H1 (cell line): ENCODE measurements at places on chromosomes 12 and 14. TPM values are rescaled to one million over a fixed set of nuclear protein-coding genes. Genes with fewer than 3 reads are reported as not detected.

DNA sequence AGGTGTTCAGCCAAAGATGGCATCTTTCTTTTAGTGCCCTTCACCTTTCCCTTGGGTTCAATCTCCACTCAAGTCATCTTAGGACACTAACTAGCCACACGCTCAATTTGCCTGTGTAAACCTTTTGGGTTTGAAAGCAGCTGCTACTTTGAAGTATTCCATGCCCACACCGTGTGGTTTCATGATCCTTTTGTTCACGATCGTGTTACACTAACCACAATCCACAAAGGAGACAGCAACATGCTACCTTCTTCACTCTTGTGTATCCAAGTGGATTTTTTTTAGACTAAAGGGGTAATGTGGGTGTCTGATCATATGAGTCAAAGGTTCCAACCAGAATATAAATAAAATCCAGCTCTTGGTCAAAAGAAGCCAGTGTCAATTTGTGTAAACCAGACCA is 122.7 kb upstream of the FAR2 start:
- DNase-seq, result no peak

- DNase-seq, result no peak
Measured at GRCh38 chr14:104927432-104927816, 2.7 kb downstream of the PLD4 start.

GRCh38 chr12:64560396-64561301 is 49.6 kb upstream of the RASSF3 start:
- DNase-seq, result peak; percentile 46

- DNase-seq, result no peak
Measured at GRCh38 chr12:104734541-104735095, 223.5 kb downstream of the SLC41A2 start.

DNA sequence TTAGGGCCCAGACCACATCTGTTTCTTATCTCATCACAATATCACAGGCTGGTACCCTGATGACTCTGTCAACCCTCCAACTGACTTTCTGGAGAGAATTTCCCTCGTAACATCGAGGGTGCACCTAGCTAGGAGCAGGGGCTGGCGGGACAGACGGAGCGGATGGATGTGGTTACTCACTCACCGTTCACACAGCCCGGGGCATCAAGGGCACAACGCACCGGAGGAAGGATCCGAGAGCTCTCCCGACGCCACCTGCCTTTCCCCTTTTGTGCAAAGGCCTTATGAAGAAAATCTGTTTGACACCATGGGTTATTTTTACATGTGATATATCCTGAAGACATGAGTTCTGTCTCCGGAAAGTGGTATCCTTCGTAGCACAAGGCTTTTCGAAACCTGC is 31.4 kb downstream of the SLC15A4 start:
- no peak for DNase-seq

TAS2R13 gene
- total RNA-seq, result 0.17 TPM in 1 of 2 replicates, not detected in the other

LRP1-AS gene
- total RNA-seq, result not detected in 2 replicates

- DNase-seq, result no peak
Measured at GRCh38 chr14:101250336-101250947, 310.9 kb upstream of the DIO3 start.

KRT74 gene
- not detected in 2 replicates for total RNA-seq

GRCh38 chr12:112116232-112117060 is 7.9 kb upstream of the NAA25 start:
- peak; percentile 76 for DNase-seq

DNA sequence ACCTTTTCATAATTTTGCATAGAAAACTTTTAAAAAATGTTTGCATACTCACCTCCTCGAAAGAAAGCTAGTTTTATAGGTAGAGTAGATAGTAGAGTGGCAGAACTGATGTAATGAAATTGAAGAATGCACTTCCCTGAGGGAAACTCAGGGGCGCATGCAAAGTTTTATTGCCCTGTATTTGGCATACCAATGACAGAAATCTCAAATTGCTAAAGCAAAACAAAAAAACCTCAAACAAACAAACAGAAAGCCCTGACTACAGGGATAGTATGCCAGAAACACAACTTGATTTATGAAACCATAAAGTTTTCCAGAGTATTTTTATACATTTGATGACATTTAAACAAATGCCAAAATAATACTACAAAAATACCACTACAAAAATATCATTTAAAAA is 1.8 kb downstream of the RASSF9 start:
- no peak for DNase-seq

DNA sequence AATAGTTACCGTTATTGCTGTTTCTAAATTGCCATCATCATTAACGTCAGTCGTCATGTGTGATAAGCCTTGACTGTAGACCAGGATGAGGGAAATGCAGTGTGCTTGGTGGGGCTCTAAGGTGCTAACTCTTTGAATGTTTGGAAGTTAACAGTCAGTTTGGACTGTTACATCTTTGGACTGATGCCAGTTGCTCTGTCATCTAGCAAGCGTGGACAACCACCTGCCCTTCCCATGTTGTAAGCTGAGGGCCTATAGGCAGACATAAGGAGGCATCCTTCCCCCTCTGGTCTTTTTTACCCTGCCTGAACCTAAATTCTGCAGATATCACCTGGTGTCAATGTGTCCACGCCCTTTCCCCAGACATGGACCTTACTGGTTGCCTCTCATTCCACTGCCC is 94.4 kb downstream of the PPP2R5C start:
- no peak for DNase-seq

IPO4 gene
- total RNA-seq, result 108 and 109 TPM in 2 replicates

- no peak for DNase-seq
Measured at GRCh38 chr14:63276016-63276415, 42.7 kb downstream of the GPHB5 start.

- DNase-seq, result no peak
Measured at GRCh38 chr12:53506881-53507602, at the start of gene NPFF. TSS of gene NPFF (minus strand) at chr12:53507484. CDS start at chr12:53507474, 10 bp downstream.

KRT2 gene
- not detected in 2 replicates for total RNA-seq

- no peak for DNase-seq
Measured at GRCh38 chr12:45623221-45623620, 106.3 kb upstream of the ARID2 start.

DNA sequence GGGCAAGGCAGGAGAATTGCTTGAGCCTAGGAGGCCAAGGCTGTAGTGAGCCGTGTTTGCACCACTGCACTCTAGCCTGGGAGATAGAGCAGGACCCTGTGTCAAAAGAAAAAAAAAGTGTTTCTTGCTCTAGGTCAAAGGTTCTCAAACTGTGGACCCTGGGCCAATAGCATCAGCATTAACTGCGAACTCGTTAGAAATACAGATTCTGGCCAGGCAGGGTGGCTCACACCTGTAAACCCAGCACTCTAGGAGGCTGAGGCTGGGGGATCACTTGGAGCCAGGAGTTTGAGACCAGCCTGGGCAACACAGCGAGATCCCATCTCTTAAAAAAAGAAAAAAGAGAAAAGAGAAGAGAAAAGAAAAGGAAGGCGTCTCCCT is 858 bp downstream of the RILPL2 start:
- no peak for DNase-seq

GRCh38 chr12:14774906-14775635 is 28.2 kb downstream of the WBP11 start:
- DNase-seq, result peak; percentile 63

KRT75 gene
- not detected in 2 replicates for total RNA-seq

- DNase-seq, result no peak
Measured at GRCh38 chr14:105897725-105898113, 371.3 kb downstream of the TMEM121 start.

DNA sequence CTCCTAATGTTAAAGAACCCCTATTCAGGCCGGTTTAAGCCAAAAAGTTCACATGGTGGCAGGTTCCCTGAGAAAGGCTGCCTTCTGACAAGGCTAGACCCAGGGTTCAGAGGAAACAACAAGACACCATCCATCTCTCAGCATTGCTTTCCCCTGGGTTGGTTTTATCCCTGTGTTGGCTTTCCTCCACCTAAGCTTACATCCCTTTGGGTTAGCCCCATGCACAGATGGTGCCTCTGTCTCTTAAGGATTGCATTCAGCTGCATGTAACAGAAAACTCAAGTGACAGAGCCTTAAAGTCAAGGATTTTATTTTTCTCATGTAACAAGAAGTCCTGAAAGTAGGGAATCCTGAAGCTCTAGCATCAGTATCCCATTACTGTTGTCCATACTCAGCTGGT is 42.8 kb upstream of the RIN3 start:
- DNase-seq, result no peak

C1R gene
- total RNA-seq, result 6.9 and 7.7 TPM in 2 replicates

TEAD4 gene
- total RNA-seq, result 116 TPM in 2 replicates

SART3 gene
- 89.6 and 103 TPM in 2 replicates for total RNA-seq

TEX22 gene
- 0.39 and 0.82 TPM in 2 replicates for total RNA-seq

PRR4 gene
- total RNA-seq, result 2.0 TPM in 1 of 2 replicates, not detected in the other

KRT85 gene
- total RNA-seq, result not detected in 2 replicates

DNA sequence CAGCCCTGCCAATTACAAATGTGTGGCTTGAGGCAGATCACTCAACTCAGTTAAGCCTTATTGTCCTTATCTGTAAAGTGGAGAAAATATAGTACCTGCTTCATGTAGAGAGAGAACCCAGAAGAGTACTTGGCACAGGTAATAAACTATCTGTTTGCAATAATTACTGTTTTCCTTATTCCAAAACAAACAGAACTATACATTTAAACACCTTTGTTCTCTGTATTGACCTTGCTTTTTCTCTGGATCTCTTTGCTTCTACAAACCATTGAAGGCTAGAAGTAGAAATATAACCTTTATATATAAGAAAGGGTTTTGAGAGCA is 70.8 kb upstream of the SRSF5 start:
- DNase-seq, result no peak

- DNase-seq, result no peak
Measured at GRCh38 chr12:118042091-118042490, 18.9 kb downstream of the WSB2 start.

PEX5 gene
- 50.4 and 50.5 TPM in 2 replicates for total RNA-seq

SDR9C7 gene
- total RNA-seq, result not detected in 2 replicates

DNA sequence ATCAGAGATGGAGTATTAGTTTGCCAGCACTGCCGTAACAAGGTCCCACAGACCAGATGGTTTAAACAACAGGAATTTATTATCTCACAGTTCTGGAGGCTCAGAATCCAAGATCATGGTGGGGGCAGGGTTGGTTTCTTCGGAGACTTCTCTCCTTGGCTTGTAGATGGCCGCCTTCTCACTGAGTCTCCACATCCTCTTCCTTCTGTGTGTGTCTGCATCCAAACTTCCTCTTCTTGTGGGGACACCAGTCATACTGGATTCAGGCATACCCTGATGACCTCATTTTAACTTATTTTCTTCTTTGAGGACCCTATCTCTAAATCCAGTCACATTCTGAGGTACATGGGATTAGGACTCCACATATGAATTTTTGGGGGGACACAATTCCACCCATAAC is 455.5 kb downstream of the RGS6 start:
- DNase-seq, result no peak

DNA sequence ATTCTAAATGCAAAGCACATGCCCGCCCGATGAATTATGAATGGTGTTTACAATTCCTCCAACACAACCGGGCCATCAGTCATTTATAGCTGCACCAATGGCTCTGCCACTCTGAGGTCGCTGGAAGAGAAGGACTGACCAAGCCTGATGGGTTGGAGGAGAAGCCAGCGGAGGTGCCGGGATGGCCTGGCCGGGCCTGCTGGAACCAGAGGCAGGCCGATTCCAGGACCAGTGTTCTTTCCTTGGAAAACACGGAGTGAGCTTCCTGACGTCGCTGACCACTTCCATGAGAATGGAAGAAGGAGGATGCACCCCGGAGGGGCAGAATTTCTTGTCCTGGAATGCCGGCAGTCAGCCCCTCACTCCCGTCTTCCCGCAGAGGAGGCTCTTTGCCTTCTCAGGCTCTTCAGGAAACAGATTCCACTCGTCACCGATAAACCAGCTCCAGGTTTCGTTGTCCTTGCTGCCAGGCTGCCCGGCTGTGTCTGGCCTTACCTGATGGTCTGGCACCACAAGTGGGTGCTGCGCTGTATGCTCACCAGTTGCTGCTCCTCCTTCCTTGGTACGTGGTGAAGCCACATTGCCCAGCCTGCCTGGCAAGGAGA is 358.5 kb upstream of the SFSWAP start:
- DNase-seq, result no peak

- DNase-seq, result no peak
Measured at GRCh38 chr14:33839193-33840076, 111.4 kb downstream of the EGLN3 start.

TAS2R19 gene
- 0.99 and 1.1 TPM in 2 replicates for total RNA-seq

GRCh38 chr12:4273273-4273651 is 300 bp upstream of the CCND2 start:
- no peak for DNase-seq

HSP90B1 gene
- 837 and 847 TPM in 2 replicates for total RNA-seq

- no peak for DNase-seq
Measured at GRCh38 chr12:1510056-1510812, 84.1 kb downstream of the FBXL14 start.

- DNase-seq, result no peak
Measured at GRCh38 chr14:90154110-90154509, 92.3 kb downstream of the KCNK13 start.

GRCh38 chr14:24145219-24145618 is 1.2 kb downstream of the PSME2 start:
- DNase-seq, result no peak

PPFIBP1 gene
- total RNA-seq, result 25.7 and 31.3 TPM in 2 replicates

HNRNPA1 gene
- 2,738 and 2,756 TPM in 2 replicates for total RNA-seq

DNA sequence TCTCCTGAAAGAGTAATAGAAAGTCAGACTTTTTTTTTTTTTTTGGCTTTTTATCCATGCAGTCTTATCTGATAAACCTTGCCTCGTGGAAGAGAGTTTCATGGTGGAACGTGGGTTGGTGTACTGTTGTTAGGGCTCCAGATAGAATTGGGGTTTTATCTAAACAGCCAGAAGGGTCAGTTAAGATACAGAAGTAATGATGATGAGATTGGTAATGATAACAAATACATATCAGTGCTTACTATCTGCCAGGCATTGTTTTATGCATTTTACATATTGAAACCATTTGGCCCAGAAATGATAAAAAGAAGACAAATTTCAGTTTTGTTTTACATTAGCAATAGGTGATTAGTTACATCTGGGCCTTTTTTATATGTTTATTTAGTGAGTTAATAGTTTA is 372.8 kb upstream of the PRICKLE1 start:
- DNase-seq, result no peak

MANSC4 gene
- not detected in 2 replicates for total RNA-seq

MYF6 gene
- total RNA-seq, result not detected in 2 replicates

GRCh38 chr12:76272287-76272686 is 75.9 kb downstream of the BBS10 start:
- no peak for DNase-seq

PIP4K2C gene
- 21.4 and 27.1 TPM in 2 replicates for total RNA-seq

APOF gene
- not detected in 2 replicates for total RNA-seq

SLC25A21 gene
- 6.9 and 8.7 TPM in 2 replicates for total RNA-seq

GRCh38 chr12:10636611-10637010 is 23.2 kb upstream of the MAGOHB start:
- DNase-seq, result no peak

MAP3K9 gene
- total RNA-seq, result 23.7 and 24.7 TPM in 2 replicates

TTC8 gene
- total RNA-seq, result 13.1 and 13.5 TPM in 2 replicates

DNA sequence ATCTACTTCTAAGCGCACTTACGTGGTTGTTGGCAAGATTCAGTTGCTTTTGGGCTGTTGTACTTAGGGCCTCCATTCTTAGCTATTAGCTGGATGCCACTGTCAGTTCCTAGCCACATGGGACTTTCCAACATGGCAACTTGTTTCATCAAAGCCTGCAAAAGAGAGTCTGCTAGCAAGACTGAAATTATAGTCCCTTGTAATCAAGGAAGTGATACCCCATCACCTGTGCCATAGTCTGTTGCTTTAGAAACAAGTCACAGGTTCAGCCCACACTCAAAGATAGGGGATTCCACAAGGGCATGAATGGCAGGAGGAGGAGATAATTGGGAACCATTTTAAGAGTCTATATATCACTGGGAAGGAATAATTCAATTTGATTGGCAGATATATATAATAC is 27.1 kb upstream of the SLC17A8 start:
- no peak for DNase-seq

CLEC4C gene
- total RNA-seq, result 0.76 TPM in 1 of 2 replicates, not detected in the other

GRCh38 chr12:132657004-132657727 is 30.0 kb downstream of the POLE start:
- DNase-seq, result no peak

NXPH4 gene
- total RNA-seq, result 1.7 and 1.8 TPM in 2 replicates

COCH gene
- total RNA-seq, result 30.0 and 30.8 TPM in 2 replicates
